ELF-1 (cell line): ENCODE measurements at places on chromosomes 2 and 18.

DNA sequence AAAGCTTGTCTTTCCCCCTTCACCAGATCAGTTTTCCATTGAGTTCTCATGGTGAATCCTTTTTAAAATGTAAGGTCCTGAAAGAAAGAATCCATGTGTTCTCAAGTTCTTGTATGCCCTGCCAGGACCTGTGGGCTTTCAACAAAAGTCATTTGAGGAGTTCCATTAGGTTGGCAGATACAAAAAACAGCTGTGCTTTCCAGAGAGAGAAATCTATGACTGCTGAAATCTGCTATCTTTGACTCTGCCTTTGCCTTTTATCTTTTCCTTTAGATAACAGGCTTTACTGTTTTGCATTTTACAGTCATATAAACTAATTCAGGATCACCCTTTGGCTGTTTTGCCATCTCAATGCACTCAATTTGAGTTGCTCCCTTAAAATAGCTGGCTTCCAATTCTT, 59.7 kb downstream of the CXCR4 start:
- DNase-seq, result no peak

DNA sequence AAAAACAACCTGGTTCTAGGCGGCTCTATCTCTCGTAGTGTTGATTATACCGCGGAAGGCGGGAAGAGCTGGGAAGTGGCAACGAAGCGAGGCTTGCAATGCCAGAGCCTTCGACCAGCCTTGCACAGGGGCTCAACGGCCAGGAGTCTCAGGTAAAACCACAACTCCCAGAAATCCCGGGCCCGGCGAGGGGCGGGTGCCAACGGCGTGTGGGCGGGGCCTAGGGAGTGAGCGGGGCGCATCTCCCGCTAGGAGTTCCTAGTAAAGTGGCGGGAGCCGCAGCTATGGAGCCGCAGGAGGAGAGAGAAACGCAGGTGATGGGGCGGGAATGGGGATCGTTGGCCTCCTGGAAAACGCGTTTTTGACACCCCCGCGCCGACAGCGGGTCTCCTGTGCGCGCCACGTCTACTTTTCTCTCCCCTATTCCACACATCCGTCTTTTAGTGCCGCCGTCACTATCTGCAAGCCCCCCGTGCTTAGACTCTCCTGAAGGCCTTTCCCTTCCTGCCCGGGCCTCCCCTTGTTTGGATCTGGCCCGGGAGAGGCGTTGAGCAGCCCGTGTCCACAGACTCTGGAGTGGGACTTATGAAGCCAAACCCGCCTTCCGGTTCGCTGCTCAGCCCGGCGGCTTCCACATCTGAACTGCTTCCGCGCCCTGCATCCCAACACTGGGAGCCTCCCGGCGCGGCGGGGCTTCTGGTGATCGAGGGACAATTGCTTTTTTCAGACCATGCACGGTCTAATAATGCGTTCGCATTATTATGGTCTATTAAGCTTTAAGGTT, at the start of gene HAUS1:
HAUS1 (plus strand) TSS at position 258 of the 784 bp plus-strand sequence; CDS start at position 285, 27 bp downstream.
- peak; percentile 96 for DNase-seq

DNA sequence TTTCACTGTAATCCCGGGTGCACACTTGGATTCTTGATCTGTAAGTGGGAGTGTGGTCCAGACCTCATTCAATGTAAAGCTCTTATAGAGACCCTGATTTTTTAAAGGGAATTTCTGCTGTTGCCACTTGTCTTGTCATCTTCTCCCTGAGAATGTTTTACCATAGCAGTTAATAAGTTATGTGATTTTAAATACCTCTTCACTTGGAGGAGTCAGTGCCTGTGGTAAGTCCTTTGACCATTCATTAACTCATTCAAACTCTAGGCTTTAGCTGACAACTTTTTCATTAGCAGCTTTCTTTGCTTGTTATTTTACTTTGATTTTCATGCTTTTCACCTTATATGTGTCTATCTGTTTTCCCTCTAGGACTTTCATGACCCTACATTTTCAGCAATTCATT, 51.3 kb downstream of the FMNL2 start:
- DNase-seq, result no peak

DNA sequence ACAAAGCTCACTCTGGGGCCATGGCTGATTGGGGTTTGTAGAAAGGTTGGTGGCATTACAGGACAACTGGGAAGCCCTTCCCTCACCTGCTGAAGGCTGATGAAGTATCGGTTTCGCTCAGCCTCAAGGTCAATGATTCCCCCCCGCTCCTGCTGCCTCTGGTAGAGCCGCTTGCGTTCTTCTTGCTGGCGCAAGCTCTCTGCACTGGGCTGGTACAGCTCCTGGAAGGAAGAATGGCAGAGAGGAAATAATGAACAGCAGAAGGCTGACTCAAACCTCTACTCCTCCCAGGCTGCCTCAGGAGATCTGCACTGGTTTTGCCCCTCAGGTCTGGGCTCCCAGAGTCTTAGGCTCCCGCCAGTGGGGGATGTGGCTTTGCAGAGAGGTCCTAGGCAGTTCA, 5.2 kb downstream of the BCS1L start:
- DNase-seq, result no peak

DNA sequence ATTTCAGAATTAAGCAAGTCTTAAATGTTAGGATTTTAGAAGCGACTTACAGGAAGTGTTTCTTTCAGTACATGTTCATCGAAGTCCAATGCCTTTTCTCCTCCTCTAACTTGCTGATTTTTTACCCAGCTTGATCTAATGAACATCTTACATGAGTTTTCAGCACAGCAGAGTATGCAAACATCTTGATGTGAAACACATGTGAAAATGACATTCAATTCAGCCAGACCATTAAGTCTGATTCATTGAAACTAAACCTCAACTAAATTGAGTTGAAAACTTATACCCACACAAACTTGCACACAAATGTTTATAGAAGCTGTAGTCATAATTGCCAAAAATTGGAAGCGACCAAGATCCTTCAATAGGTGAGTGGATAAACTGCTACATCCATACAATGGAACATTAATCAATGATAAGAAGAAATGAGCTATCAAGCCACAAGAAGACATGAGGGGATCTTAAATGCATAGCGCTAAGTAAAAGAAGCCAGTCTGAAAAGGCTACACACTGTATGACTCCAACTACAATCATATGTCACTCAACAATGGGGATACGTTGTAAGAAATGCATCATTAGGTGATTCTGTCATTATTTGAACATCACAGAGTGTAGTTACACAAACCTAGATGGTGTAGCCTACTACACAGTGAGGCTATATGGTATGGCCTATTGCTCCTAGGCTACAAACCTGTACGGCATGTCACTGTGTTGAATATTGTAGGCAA, 18.5 kb downstream of the PSTPIP2 start:
- no peak for DNase-seq

DNA sequence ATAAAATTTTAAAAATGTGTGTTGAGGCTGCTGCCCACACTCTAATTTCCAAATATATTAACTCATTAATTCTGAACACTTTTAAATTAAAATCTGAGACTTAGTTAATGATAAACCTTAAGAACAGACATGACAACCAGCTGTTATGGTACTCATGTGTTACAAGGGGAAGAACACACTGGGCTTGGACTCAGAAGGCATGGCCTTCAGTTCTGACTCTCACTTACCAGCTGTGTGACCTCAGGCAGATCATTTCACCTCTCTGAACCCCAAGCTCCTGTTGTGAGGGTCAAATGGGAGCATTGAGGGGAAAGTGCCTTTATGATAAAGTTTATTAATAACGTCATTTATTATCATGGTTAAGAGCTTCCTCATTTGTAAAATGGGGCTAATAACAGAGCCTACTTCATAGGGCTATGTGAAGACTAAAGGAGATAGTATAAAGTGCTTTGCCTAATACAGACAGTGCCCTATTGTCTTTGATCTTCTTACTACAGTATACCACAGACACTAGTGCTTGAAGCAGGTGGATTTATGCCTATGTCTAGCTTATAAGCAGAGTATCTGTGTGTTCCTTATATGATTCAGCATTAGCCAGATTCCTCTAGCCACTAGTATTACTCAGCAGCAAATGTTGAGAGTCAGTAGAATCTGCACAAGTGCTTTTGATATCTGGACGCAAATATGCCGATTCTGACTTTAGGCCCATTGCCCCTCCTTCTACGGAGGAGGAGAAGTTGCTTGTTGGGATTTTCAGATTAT, 99.6 kb downstream of the SGPP2 start:
- no peak for DNase-seq

- no peak for DNase-seq
Measured at GRCh38 chr2:200301953-200302858, 4.3 kb upstream of the SPATS2L start.

DNA sequence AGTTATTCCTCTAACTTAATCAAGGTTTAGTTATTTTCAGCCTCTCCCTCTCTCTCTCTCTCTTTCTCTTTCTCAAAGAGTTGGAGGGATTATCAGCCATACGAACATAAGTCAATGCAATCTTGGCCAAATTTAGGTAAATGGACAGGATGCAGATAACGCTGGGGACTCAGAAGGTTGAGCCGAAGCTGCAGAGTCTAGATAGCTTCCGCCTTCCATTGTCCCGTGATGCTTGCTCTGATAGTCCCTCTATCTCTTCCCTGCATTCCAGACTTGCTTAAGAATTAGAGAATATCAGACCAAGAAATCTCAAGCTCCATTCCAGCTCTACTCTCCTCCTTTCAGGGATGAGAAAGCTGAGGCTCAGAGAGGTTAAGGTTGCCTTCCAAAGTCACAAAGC, 502.8 kb upstream of the TNP1 start:
- no peak for DNase-seq

DNA sequence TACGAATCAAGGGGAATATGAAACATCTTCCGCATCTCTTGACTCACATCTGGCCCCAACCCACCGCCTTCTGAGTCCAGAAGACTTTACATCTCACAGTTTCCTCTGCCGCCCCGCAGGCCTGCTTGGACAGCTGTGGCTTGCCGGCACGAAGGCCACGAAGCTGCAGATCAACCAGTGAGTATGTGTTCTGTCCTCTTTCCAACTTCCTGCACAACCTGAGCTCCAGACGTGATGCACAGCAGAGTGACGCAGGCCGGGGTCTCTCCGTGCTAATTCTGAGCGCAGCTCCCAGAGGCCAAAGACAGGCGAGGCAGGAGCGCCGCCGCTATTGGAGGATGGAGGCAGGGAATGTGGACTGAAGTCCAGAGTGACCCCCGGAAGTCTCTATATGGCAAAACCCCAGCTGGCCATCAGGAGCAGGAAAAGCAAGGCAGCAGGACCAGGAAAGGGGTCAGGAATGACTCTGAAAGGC, 93.5 kb downstream of the ZCCHC2 start:
- no peak for DNase-seq

DNA sequence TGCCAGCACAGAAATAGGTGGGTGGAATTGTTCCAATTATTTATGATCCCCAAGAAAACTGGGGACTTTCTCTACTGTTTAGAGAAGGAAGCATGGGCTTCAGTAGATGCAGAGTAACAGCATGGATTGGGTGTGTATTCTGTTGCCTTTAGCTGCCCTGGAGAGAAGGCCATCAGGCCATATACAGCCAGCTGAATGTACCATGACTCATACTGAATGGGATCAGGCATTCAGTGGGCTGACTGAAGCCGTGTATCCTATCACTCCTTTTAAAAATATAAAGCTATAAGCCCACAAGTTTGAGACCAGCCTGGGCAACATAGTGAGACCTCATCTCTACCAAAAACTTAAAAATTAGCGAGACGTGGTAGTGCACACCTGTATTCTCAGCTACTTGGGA, 16.7 kb upstream of the PLEKHM3 start:
- no peak for DNase-seq

GRCh38 chr2:232772531-232772930, 3.8 kb downstream of the KCNJ13 start:
- DNase-seq, result no peak
